ENCODE measurements at places on chromosomes 7 and 10. TPM values are rescaled to one million over a fixed set of nuclear protein-coding genes. Genes with fewer than 3 reads are reported as not detected.

Gene GGCT
- 18.0 TPM for total RNA-seq

Gene HMX3
- total RNA-seq, result not detected

Gene ABCB4
- 2.9 TPM for total RNA-seq

Gene ZNF503
- total RNA-seq, result 5.2 TPM

Gene PTPN20
- 9.5 TPM for total RNA-seq

Gene COL28A1
- total RNA-seq, result 0.87 TPM

Gene LAMB4
- 0.65 TPM for total RNA-seq

Gene FXYD4
- not detected for total RNA-seq

Gene NPY4R2
- 1.6 TPM for total RNA-seq

Gene AVL9
- 44.1 TPM for total RNA-seq

Gene PPP1R17
- total RNA-seq, result not detected

Gene MSS51
- 1.5 TPM for total RNA-seq

Gene SAP25
- not detected for total RNA-seq

Gene STK17A
- 97.4 TPM for total RNA-seq

Gene SLC13A1
- total RNA-seq, result not detected

Gene WNT8B
- not detected for total RNA-seq

Gene GIMAP1
- not detected for total RNA-seq

Gene PDZD7
- 4.7 TPM for total RNA-seq

Gene IFRD1
- total RNA-seq, result 51.1 TPM

Gene OPN4
- not detected for total RNA-seq

Gene TFEC
- 0.80 TPM for total RNA-seq

Gene UPK3BL2
- not detected for total RNA-seq

Gene KAZALD1
- total RNA-seq, result 1.1 TPM

Gene GRM8
- total RNA-seq, result 0.70 TPM

Gene TRIM56
- 18.6 TPM for total RNA-seq

Gene ACBD7
- 2.4 TPM for total RNA-seq

Gene CNPY1
- total RNA-seq, result not detected

Gene BHLHA15
- total RNA-seq, result 0.94 TPM

Gene TLL2
- 14.1 TPM for total RNA-seq

Gene ITGB8
- 399 TPM for total RNA-seq

Gene CHRM2
- total RNA-seq, result under 0.01 TPM

Gene ANKRD22
- total RNA-seq, result 0.05 TPM

Gene ZNF467
- 3.0 TPM for total RNA-seq

Gene NAT16
- not detected for total RNA-seq

Gene ATP6V0A4
- total RNA-seq, result 11.5 TPM

Gene AGMO
- 0.35 TPM for total RNA-seq

Gene PLCE1
- total RNA-seq, result 4.4 TPM

Gene ZNF804B
- total RNA-seq, result not detected

Gene NCF1
- 0.10 TPM for total RNA-seq

Measured in renal cortical epithelial cell (primary cell).